GOT3 (cell line): ENCODE measurements at places on chromosomes 13 and 19.

- no peak for DNase-seq
Measured at GRCh38 chr13:46077265-46077664, 24.7 kb upstream of the ZC3H13 start.

- no peak for DNase-seq
Measured at GRCh38 chr19:31617010-31617585, 267.9 kb upstream of the TSHZ3 start.

DNA sequence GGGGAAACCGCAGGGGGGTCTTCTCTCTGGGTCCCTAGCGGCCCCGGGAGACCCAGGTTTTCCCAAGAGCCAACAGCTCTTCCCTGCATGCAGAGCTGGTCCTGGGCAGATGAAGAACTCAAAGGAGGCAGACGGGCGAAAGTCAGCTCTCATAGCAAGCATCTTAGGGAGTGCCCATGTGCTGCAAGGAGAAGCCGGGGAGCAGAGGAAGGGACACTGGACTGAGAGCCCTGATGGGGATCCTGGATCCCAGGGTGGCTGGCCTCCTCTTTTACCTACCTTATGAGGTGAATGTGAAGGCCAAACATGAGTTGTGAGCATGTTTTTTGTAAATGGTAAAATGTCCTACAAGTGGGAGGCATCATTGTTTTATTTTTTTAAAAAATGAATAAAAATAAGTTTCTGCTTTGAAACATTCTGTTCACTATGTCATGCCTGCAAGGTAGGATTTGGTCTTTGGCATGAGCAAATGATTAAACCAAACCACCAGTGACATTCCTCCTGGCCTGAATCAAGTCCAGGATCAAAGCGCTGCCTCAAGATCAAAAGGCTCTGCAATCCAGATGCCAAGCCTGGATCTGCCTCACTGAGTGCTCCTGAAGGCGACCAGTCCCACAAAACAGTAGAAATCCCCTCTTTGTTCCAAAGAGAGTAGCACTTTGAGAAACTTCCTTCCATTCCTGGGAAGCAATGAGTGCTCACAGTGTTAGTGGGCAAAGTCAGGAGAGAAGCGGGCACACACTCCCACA lies 92.2 kb upstream of the SERP2 start:
- no peak for DNase-seq

DNA sequence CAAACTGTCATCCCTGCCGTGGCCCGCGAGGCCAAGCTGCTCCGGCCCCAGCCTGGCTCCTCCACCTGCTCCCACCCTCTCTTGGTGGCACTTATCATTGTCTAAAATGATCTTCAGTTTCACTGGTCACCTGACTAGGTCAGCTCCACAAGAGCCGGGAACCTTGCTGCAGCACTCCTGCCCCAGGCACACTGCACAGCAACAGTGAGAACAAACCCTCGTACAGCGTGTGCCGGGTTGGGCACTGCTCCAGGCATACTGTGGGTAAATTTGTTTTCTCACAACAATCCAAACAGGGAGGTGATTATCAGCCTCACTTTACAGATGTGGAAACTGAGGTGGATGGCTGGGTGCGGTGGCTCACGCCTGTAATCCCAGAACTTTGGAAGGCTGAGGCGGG lies 8.9 kb downstream of the DEDD2 start:
- no peak for DNase-seq

GRCh38 chr13:110444226-110444653 lies 117.3 kb downstream of the RAB20 start:
- no peak for DNase-seq

GRCh38 chr13:33494596-33495204 lies 209.1 kb upstream of the STARD13 start:
- DNase-seq: no peak

GRCh38 chr19:48674921-48675824 lies 2.4 kb upstream of the NTN5 start:
- DNase-seq: peak; percentile 26

DNA sequence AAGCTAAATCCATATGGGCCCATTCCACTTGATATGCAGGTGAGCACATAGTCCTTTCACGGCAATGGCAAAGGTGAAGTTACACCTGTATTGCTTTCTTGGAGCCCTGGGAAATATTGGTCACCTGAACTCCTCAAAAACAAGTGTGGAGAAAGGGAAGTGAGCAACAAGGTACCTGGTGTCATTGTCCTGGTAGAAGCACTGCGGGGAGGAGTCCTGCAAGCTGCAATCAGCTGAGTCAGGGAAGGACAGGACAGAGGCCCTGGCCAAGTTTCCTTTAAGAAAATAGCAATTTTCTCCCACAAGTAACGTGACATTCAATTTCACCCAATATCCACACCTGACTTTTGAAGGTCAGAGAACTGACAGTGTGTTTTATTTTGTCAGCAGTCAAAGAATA lies 389.1 kb downstream of the IRS2 start:
- DNase-seq: no peak

- no peak for DNase-seq
Measured at GRCh38 chr13:39259371-39260140, 221.3 kb downstream of the NHLRC3 start.

GRCh38 chr19:5024282-5024681 lies 55.4 kb downstream of the KDM4B start:
- no peak for DNase-seq

DNA sequence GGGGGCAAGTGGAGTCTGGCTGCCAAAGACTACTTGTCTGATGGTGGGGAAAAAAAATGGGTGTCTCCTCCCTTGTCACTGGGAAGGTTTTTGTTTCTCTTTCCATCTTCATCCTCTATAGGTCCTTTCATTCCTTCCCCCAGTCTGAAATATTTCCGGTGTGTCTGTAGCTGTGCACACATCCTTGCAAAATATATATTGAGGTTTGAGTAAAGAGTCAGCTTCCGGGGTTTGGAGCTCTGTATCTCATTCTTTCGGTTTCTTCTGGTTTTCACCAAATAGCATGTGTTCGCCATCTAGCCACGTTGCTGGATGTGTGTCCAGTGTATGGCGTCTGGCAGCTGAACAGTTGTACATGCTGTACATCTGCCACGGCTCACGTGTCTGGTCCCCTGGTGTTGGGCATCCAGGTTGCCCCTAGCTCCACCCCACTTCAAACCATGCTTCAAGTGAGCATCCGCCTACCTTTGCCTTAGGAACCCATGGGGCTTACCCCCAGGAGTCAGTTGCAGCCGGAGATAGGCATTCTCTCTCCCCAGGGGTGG lies 142.2 kb downstream of the SIPA1L3 start:
- DNase-seq: no peak

DNA sequence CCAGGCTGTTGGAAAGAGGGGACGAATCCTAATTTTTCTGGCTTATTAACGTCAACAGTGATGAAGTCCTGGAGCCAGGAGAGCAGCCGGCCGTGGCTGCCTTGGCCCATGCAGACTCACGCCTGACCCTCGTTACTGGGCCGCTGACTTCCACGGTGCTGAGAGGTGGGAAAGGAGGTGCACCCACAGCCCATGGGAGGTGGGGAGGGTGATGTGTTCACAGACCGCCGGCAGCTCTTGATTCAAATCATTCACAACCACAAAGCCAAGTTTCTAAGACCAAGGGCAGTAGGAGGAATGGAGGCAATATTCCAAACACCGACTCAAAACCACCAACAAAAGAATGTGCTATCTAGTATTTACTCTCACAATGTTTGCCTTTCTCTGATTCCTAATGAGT lies 24.3 kb downstream of the COL4A2 start:
- DNase-seq: no peak

DNA sequence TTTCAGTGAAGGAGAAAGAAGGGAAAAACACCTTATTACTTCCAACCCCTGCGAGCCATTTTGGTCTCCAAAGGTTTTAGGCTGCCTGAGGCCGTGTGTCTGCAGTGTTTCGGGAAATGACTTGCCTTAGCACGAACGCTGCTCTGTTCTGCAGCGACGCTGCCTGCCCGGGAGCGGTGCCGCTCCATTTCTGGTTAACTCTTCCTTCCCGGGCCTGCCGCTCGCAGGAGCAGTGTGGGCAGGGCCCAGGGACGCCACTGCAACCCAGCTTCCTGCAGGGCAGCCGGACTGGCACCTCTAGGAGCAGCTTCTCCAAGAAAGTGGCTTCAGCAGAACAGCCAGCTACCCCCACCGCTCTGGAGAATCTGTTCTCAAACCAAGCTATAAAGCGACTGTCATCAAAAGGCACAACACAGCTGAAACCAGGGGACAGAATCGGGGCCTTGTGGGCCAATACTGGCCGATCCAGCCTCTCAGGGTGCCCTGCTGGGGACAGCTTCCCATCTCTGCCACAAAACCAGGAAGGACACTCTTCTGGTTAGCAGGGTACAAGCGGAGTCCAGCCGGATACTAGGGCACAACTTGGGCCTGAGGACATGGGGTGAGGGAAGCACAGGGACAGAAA lies 72.2 kb downstream of the KCTD15 start:
- DNase-seq: no peak

GRCh38 chr19:459724-460511 lies 915 bp downstream of the SHC2 start:
- no peak for DNase-seq

DNA sequence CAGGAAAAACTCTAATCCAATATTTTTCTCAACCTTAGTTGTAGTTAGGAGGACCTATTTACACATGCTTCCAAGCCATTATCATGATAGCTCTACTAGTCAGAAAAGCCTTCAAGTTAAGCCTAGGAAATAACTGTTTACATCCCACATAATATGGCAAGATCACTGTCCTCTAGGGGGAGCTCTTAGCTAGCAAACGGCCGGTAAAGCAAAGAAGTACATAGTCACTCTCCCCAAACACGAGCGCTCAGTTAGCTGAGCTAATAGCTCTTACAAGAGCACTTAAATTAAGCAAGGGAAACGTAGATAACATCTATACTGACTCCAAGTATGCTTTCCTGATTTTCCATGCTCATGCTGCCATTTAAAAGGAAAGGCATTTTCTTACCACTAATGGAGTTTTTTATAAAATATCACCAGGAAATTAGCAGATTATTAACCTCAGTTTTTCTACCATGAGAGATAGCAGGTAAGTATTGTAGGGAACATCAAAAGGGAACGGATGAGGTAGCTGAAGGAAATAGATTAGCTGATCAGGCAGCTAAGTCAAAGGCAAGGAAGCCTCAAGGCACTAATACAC lies 100.6 kb upstream of the PABPC3 start:
- no peak for DNase-seq

DNA sequence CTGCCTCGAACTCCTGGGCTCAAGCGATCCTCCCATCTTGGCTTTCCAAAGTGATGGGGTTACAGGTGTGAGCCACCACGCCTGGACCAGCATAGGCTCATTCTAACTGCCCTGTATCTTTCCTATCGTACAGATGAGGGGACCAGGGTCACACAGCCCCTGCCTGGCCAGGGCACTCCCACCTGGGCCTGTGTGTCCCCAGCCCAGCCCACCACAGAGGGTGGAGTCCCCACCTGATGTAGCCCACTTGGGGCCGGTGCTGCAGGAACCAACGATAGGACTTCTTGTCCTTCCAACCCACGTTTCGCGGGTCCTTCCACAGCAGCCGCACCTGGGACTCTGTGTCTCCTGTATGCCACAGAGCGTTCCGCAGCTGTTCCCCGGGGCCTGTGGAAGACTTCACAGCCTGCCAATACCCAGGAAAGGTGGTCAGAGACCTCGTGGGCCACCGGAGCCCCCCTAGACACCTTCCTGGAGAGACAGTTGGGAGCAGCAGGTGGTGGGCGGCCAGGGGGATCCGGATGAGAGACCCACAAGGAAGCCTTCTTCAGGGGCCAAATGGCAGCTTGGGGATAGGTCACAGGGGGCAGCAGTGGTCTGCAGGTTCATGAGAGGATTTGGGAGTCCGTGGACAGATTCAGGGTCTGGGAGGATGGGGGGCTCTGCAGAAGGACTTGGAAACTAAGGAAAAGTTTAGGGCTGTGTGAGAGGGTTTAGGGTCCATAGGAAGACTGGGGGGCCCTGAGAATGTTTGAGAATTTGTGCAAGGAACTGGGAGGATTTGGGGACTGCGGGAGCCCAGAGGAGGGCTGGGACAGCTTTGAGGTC lies 6.9 kb downstream of the COMP start:
- no peak for DNase-seq

- no peak for DNase-seq
Measured at GRCh38 chr13:36997716-36998427, 1.3 kb downstream of the ALG5 start.

DNA sequence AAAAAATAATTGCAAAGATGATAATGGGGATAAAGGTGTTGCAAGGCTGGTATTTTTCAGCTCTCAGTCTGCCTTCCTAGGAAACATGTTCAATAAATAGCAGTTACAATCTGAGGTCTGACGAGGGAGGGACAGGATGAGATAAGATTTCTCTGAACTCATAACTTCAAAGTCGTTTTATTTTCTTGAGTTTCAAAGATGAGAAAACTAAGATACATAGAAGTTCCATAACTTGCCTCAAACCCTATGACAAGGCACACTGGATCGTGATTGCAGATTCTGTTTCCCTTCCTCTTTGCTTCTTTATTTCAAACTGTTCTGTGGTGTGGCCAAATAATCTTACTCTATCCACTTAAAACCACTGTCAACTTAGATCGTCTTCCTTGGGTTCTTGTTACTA lies 327.2 kb downstream of the GPC5 start:
- DNase-seq: no peak

DNA sequence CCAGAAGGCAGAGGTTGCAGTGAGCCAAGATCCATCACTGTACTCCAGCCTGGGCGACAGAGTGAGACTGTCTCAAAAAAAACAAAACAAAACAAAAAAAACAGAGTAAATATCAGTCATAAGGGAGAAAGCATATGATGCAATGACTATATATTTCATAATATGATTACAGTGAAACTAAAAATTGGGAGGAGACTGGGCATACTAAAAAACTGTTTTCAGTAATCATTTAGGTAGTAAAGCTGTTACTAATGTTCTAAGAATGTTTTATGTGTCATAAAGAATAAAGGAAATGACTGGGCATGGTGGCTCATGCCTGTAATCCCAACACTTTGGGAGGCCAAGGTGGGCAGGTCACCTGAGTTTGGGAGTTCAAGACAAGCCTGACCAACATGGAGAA lies 15.9 kb downstream of the ZNF573 start:
- DNase-seq: no peak

DNA sequence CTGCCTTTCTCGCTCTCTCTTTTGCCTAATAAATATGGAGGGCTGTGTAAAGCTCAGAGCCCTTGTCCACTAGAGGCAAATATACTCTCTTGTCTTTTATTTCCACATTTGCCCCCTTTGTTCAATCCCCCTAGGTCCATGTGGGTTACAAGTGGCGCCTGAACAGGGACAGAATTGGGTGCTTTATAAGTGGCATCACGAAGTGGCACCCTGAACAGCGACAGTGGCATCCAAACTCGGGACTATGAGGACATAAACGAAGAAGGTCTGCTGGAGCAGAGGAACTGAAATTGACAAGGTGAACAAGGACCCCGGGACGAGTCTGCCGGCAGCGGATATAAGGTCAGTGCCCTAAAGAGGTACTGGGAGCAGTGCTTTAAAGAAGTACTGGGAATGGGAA lies 4.3 kb upstream of the ZNF610 start:
- no peak for DNase-seq

GRCh38 chr19:45878043-45878794 lies 7.7 kb downstream of the IRF2BP1 start:
- DNase-seq: no peak

- no peak for DNase-seq
Measured at GRCh38 chr13:85509512-85509911, 289.7 kb downstream of the SLITRK6 start.
